ENCODE measurements at places on chromosomes 5 and 9.

DNA sequence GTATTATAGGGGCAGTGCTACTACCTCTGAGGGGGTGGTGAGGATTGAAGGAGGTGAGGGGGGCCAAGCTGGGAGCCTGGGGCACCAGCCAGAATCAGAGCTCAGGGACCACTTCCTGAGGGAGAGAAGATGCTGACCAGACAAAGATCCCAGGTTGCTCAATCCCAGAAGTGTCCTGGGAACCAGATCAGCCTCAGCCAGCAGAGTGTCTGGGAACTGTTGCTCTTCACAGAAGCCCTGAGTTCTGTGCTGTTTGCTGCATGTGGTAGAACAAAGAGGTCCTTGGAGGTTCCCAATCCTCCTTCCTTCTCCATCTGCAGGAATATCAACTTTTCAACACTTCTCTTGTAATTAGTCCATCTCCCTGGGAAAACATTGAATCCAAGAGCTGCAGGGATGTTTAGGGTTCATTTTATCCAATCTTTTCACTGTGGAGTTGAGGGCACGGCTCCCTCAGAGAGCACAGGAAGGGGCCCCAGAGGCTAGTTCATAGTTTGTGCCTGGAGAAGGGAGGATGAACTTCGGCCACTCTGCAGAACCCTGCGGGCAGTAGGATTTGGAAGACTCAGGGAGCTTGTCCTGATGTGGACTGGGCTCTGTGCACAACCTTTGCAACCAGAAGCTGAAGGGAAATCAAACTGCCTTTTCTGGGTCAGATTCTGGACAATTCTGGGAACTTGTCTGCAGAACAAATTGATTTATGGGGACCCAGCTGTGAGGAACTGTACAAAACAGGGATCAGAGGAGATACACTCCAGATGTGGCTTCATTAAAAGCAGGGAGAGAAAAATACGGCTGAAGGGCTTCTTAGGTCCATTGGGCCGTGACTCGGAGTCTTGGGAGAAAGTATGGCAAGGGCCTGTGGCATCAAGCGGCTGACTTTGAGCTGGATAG, 57.1 kb downstream of the GALNT12 start:
- peak; percentile 27 for DNase-seq

- DNase-seq = no peak
Measured at GRCh38 chr9:20417373-20418080, 204.8 kb downstream of the MLLT3 start.

- no peak for DNase-seq
Measured at GRCh38 chr5:145978708-145979107, 42.3 kb downstream of the SH3RF2 start.

DNA sequence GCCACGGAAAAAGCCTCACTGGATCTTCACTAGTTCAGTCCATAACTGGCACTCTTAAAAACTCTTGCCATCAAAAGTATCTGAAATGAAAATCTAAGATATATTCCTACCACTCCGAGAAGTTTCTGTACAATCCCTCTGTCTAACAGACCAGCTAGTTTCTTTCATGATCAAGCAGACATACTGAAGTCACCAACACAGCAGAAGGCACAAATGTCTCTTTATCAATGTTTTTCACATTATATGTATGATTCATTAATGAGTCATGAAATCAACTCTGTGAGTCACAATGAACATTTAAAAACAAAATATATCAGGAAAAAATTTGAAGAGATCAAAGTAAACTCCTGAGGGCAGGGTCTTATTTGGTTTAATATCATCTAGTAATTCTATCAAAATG, 50.8 kb downstream of the F2R start:
- peak; percentile 46 for DNase-seq

DNA sequence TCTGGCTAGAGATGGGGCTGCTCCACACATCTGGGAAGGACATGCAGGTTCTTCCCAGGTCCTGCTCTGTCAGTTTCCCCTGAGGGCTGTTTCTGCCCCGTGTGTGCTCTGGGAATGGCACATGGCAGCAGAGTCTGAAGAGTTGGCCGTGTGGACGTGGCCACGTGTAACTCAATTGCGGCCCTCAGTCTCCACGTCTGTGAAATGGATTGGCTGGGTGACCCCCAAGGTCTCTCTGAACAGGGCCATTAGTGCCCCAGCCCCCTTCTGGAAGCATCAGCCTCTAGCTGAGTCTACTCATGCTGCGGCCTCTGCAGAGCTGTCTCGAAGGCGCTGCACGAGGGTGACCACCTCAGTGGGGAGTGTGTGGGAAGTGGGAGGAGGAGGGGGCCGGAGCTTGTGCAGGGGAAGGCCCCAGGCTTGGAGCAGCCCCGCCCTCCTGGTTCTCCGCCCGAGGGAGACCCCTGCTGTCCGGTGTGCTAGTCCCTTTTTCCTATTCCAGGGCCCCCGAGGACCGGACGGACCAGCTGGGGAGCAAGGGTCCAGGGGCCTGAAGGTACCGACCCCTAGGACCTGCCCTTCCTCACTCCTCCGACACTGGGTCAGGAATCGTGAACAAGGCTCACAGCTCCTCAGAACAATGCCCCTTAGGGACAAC, 58.9 kb upstream of the ORM1 start:
- no peak for DNase-seq

- DNase-seq = peak; percentile 19
Measured at GRCh38 chr5:108615216-108615615, 132.5 kb upstream of the FER start.

GRCh38 chr5:16600397-16600796, 16.4 kb downstream of the RETREG1 start:
- peak; percentile 34 for DNase-seq

GRCh38 chr9:114911167-114911821, 19.1 kb downstream of the TNFSF8 start:
- peak; percentile 62 for DNase-seq

GRCh38 chr5:19874811-19875210, 113.2 kb downstream of the CDH18 start:
- DNase-seq = no peak

- no peak for DNase-seq
Measured at GRCh38 chr5:15601274-15601673, 101.3 kb downstream of the FBXL7 start.

DNA sequence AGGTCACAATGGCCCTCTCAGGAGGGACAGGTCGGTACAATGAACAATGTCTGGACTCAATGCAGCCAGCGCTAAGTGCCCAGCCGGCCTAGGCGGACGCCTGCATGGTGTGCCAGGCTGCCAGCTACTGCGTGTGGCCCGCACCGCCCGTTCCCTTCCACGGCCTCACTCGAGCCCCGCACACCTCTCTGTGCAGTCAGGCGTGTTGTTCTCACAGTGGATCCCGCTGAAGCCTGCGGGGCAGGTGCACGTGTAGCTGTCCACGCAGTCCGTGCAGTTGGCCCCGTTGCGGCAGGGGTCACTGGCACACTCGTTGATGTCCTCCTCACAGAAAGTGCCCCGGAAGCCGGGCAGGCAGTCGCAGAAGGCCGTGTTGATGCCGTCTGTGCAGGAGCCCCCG, 26.7 kb upstream of the SEC16A start:
- no peak for DNase-seq

GRCh38 chr5:36369219-36369690, 67.6 kb upstream of the RANBP3L start:
- DNase-seq = peak; percentile 41

DNA sequence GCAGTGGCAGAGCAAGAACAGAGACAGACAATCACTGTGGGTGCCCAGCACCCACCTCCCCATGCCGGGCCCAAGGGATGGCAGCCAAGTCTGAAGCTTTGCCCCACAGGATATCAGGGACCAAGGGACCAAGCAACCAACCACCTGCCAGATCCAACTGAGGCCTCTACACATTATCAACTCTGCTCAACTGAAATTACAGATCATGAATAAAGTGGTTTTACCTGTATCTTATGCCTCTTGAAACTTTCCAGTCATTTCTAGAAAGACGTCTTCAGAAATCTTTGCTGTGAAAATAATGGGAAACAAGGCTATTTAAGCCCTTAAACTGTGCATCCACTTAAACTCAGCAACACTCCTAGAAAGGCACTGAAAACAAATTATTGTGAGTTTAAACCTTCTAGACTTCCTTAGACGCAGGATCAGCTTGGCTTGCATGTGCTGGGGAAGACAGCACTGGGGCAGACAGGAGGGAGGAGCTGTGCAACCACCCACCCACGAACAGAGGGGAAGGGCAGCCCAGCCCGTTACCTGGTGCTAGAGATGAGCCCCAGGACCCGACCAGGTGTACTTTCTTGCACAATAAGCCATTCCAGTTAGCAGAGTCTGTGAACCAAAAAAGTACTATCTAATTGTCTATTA, 80.0 kb downstream of the SEMA4D start:
- DNase-seq = no peak

DNA sequence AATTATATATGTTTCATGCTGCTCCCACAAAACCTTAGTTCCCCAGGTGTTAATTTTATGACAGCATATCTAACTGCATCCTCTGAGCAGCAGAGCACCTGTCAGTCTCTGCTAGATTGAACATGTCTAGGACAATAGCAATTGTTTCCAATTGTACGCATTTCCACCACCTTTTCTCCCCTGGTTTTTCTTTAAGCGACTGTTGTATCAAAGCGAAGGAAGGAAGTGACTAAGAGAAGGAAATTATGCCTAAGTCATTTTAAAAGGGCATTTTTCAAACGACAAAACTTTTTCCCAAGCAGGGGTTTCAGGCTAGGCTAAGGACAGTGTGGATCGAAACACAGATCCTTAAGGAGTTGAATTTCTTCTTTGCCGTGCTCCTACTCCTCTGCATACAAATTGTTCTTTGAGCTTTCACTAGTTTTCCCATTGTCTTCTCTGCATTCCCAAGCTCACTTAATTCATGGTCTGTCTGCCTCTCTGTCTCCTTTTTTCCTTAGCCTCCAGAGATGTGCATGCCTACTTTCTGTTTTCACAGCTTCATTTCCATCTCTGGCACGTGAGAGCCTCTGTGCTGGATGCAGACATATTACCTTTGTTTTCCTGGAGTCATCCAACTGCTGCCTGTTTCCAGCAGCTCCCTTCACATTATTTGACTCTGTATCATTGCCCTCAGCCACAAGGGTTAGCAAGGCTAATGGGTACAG, 39.4 kb upstream of the STARD4 start:
- DNase-seq = no peak

DNA sequence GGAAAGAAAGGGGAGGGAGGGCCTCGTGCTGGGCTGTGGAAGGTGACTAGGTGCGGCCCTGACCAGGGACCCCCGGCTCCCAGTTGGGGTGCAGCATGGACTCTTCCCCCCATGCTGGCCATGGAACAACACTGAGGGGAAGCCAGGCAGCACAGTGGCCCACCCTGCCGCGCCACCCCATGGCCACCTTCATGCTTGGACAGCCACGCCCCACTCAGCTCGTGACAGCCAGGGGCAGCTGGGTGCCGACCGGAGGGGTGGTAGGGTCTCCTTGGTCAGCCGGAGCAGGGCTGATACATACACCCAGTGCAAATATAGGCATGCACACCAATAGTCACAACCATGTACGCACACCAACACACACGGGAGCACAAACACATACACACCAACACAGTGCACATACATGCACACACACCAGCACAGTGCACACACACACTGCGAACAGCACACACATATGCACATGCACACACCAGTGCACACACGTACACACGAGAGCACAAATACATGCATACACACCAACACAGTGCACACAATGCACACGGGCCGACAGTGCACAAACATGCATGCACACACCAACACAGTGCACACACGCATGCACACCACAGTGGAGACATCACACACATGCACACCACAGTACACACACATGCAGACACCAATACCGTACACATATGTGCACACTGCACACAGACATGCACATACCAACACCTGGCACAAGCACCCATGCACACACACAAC, 8.3 kb downstream of the SOHLH1 start:
- no peak for DNase-seq

DNA sequence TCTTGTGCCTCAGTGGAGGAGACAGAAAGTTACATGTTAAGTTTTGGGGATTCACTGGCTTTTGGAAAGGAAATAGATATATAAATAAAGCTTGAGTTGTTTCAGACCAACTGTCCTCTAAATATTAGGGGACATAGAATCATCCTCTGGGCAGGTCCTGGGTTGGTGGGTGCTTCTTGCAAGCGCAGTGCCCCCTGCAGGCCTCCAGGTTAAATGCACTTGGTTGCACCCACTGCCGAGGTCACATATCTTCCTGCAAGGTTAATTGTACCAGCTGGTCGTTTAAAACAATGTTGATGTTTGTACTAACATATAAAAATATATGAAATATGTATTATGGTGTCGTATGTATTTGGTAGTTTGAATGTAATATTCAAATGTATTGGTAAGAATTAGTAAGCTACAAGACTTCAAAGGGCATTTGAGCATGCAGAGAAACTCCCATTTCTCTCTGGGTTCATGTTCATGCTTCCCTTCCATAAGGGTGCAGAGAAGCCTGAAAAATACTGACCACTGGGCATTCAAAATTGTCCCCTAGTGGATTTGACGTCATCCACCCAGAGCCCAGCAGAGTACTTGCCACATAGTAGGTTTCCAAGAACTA, 87.0 kb downstream of the ZNF618 start:
- peak; percentile 60 for DNase-seq

DNA sequence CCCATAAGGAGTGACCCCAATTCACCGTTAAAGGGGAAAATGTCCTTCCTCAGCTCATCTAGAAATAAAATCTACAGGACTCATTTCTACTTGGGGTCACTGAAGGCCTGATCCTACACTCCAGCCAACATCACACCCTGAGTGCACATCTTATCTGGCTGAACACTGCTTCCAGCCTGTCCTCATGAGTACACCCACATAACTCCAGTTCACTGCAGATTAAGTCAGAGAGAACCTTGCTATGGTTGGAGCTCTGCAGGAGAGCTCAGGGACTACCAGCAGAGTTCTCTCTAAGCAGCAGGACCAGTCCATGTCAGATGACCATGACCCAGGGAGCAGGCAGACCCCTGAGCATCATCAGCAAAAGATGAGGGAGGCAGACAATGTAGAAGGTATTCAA, 126.9 kb upstream of the MAP3K1 start:
- no peak for DNase-seq

GRCh38 chr9:93949694-93950449, 5.3 kb downstream of the BARX1 start:
- no peak for DNase-seq

- no peak for DNase-seq
Measured at GRCh38 chr9:68714416-68715180, 9.6 kb downstream of the PIP5K1B start.

GRCh38 chr5:116237917-116238500, 153.2 kb downstream of the COMMD10 start:
- no peak for DNase-seq

GRCh38 chr9:126500600-126501382, 112.9 kb upstream of the LMX1B start:
- DNase-seq = peak; percentile 65

GRCh38 chr5:81297531-81297930, 3.9 kb upstream of the ZCCHC9 start:
- DNase-seq = no peak

DNA sequence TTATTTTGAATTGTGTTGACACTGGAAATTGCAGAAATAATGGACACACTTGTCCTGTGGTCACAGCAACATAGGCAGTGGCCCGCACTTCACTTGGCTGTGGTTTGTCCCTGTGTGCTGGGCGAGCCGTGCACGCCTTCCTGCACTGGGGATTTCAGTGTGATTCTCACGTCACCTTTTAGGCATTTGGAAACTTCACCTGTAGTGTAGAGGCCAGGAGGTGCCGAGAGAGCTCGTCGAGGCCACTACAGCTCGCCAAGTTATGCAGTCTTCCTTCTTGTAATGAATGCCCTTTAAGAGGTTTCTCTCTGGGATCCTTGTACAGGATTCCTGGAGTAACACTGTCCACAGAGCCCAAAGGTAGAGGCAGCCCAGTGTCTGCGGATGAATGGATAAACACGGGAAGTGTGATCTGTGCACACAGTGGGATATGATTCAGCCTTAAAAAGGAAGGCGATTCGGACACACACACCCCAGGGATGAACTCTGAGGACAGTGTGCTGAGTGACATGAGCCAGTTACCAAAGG, 14.7 kb downstream of the TRAF2 start:
- DNase-seq = no peak
